NCI-H446 (cell line): ENCODE measurements at places on chromosomes 7 and 10.

- DNase-seq: no peak
Observed at GRCh38 chr10:62302760-62303159, 34.1 kb upstream of the RTKN2 start.

- DNase-seq: no peak
Observed at GRCh38 chr10:130541090-130541489, 404.9 kb downstream of the GLRX3 start.

DNA sequence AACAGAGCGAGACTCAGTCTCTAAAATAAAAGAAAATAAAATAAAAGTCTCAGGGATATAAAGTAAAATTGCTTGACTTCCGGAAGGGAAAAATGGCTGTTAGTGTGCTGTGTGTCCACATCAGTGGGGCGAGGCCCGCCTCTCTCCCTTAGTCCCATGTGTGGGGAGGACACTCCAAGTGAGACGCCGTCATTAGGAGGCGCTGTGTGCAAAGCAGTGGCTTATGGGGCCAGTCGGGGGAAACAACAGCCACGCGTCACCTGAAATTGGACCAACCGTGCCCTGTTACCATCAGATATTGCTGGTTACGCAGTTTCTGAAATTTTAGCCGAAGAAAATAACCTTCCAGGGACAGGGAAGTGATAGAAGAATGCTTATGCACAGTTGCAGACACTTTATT lies 15.8 kb downstream of the SFXN4 start:
- no peak for DNase-seq

DNA sequence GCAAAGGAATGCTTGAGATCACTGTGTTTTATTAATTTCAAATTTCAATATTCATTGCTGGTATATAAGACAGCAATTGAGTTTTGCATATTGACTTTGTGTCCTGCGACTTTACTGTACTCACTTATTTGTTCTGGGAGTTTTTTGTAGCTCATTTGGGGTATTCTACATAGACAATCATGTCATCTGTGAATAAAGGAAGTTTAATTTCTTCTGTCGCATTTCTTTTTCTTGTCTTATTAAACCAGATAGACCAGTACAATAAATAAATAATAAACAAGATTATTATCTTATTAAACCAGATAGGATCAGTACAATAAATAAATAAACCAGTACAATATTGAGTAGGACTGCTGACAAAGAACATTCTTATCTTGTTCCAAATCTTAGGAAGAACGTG lies 448.2 kb downstream of the RPS24 start:
- DNase-seq: no peak

DNA sequence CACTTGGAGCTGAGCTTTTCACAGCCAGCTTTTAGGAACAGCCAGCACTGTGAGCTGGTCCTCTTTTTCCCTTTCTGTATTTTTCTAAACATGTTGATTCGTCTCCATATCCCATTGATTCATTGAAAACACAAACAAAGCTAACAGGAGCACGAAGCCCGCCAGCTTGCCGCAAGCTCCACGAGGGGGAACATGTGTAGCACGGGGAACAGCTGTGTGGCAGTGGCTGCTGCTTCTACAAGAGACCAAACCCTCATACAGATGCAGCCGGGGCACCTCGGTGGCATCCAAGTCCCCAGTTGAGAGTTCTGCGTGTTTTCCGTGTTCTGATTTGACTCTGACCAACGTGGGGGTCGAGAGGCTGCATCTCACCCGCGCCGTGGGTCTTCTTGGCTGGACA lies 80.8 kb upstream of the SH2B2 start:
- DNase-seq: no peak

- DNase-seq: no peak
Observed at GRCh38 chr7:145175366-145175765, 339.5 kb upstream of the TPK1 start.

- DNase-seq: no peak
Observed at GRCh38 chr7:140213684-140214074, 36.9 kb upstream of the KDM7A start.

- no peak for DNase-seq
Observed at GRCh38 chr7:151699147-151699927, 177.6 kb downstream of the PRKAG2 start.

- no peak for DNase-seq
Observed at GRCh38 chr7:47688311-47689100, 106.6 kb upstream of the TNS3 start.

DNA sequence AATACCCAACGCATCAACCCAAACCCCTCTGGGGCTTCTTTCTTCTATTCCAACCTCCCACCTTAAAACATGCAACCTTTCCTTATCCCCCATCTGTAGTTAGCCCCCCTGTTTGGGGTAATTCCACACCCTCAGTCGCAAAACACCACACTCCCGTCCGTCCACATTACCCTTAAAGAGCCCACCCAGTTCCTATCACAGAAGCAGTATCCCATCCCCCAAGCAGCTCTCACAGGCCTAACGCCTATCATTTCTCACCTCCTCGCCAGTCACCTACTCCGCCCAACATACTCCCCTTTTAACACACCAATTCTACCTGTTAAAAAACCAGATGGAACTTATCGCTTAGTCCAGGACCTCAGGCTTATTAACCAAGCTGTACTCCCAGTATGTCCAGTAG lies 63.7 kb downstream of the LRRC17 start:
- DNase-seq: no peak

GRCh38 chr7:54426406-54426805 lies 115.8 kb upstream of the VSTM2A start:
- DNase-seq: no peak

GRCh38 chr7:99500637-99501009 lies 542 bp upstream of the ZNF394 start:
- no peak for DNase-seq

DNA sequence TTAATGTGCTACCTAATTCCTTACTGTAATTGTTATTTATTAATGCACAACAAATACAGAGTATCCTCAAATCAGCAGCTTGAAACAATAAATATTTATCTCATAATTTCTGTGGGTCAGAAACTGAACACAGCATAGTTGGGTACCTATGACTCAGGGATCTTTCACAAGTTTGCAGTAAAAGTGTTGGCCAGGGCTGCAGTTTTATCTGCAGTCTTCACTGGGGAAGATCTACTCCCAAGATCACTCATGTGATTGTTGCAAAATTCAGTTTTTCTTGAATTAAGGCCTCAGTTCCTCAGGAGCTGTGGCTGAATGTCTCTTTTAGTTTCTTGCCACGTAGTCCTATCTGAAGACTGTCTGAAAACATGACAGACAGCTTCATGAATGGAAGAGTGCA lies 237.8 kb downstream of the ZWINT start:
- DNase-seq: no peak

- DNase-seq: no peak
Observed at GRCh38 chr10:106978756-106979155, 185.8 kb downstream of the SORCS1 start.

DNA sequence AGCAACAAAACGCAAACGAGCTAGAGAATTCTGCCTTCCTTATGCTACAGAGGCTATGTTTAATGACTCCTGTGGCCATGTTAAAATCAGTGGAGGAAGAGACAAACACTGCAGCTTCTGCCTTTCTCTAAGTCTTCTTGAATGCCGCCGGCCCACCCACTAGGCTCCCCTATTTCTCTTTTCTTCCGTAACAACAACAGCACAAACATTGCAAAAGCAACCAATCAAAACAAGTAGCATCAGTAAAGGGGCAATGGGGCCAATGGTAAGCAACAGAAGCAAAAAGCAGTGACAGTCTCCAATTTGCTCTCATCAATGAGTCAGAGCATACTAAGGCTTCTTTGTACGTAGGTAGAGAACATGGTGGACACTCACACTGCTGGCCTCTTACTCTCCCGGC lies 26.8 kb downstream of the DNAJC1 start:
- no peak for DNase-seq

DNA sequence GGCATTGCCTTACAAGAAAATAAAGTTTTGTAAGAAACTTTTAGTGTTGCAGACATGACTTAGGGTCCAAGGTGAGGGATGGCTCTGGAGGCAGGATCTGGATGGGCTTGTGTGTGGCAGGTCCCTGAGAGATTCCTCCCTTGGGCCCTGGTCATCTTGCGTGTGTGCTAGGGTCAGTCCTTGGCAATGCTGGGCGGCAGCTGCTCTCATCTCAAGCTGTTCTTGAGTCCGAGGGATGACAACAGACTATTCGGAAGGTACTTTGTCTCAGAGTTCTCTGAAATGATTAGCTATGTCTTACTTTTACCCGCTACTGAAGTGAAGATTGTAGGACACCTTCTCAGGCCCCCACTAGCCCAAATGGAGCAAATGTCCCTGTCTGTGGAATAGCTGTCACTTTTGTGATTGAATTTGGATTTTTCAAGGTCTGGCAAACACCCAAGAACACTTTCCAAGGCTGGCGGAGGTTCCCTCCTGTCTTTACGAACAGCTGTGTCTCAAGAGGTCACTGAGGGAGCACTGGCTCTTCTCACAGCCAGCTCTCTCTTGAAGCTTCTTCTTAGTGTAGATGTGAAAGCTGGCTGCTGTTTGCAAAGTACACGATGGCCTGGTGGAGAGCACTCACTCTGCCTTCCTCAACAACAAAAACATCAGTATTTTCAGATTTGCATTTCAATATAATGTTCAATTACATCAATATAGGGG lies 253.6 kb downstream of the STK31 start:
- no peak for DNase-seq

GRCh38 chr7:11434366-11434765 lies 397.6 kb downstream of the THSD7A start:
- no peak for DNase-seq

DNA sequence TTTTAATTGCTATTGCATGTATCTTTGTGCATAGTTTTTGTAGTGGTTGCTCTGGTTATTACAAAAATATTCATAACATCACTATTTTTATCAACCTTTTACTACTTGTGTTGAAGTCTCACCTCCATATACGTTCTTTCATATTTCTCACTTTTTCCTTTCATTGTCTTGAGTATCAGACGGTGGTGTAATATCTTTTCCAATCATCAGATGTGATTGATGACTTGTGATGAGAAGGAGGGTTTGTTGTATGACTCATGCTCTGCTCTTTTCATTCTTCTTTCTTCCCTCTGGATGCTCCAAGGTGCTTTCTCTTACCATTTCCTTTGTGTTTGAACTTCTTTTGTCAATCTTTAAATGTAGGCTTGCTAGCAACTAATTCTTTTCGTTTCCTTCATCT lies 310.2 kb downstream of the TNS3 start:
- DNase-seq: no peak

GRCh38 chr10:1553951-1554350 lies 183.4 kb downstream of the ADARB2 start:
- DNase-seq: no peak

GRCh38 chr10:14389981-14390590 lies 59.4 kb upstream of the FRMD4A start:
- DNase-seq: no peak

DNA sequence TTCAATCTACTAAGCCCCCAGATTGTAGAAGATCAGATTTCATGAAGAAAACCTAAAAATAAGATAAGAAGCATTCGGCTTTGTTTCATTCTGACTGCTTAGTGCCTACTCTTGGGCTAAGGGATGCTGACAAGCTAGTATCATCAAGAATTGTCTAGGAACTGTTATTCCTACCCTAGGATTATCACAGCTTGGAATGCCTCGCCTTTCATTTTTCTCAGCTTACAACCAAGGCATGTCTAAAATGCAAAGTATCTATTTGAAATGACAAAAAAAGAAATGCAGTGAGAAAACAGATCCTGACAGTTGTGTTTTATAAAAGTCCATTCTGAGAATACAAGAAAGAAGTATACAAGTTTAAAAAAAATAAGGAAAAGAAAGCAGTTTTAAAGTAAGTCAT lies 441.0 kb downstream of the KCNMA1 start:
- no peak for DNase-seq

- DNase-seq: peak; percentile 39
Observed at GRCh38 chr10:47340608-47341170, 7.5 kb upstream of the RBP3 start.

GRCh38 chr7:154568346-154568745 lies 434.6 kb downstream of the PAXIP1 start:
- no peak for DNase-seq

DNA sequence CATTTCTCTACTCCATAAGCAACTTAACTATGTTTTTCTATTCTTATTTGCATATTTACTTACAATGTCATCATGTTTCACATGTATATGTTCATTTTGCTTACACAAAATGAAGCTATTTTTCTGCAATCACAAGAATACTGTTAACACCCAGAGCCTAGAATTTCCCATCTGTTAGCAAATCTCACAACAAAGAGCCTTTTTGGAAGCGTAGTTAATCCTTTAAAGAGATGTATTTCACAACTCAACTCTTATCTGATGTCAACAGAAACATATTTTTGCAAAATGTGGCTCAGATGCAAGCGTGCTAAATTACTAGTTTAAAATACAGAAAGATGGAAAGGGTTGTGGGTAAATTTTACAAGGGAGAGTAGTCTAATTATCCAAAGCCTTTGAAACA lies 110.6 kb upstream of the COL1A2 start:
- no peak for DNase-seq

GRCh38 chr7:485188-486081 lies 34.2 kb downstream of the PDGFA start:
- DNase-seq: no peak

- DNase-seq: no peak
Observed at GRCh38 chr10:7810443-7810842, 7.9 kb upstream of the TAF3 start.

GRCh38 chr10:3807928-3808496 lies 23.0 kb upstream of the KLF6 start:
- DNase-seq: peak; percentile 14

GRCh38 chr10:32156031-32156495 lies 99.8 kb upstream of the KIF5B start:
- no peak for DNase-seq

GRCh38 chr7:25839084-25839769 lies 312.8 kb upstream of the NFE2L3 start:
- no peak for DNase-seq

- DNase-seq: no peak
Observed at GRCh38 chr7:95886501-95887090, 114.2 kb downstream of the DYNC1I1 start.

- no peak for DNase-seq
Observed at GRCh38 chr7:157829491-157829890, 492.7 kb downstream of the DNAJB6 start.

GRCh38 chr10:34384372-34384771 lies 430.7 kb downstream of the PARD3 start:
- DNase-seq: no peak

- DNase-seq: no peak
Observed at GRCh38 chr7:46812101-46812675, 769.7 kb downstream of the TNS3 start.

GRCh38 chr10:7587168-7587864 lies 79.5 kb downstream of the ITIH5 start:
- DNase-seq: no peak

GRCh38 chr7:49926720-49927119 lies 153.3 kb downstream of the VWC2 start:
- DNase-seq: no peak

DNA sequence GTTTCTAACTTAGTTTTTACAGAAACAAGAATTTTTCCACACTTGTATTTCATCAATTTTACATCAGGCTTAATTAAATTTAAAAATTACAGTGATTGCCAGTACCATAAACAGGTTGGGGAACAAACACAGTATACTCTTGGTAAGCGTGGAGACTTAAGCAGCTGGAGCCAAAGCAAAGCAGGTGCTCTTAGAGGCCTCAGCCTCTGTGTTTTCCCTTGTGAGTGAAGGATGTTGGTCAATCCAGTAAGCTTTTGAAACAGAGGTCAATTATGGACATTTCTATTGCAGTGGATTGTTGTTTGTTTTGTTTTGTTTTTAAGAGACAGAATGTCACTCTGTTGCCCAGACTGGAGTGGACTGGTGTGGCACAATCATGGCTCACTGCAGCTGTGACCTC lies 100.6 kb upstream of the CELF2 start:
- no peak for DNase-seq
